Thoracic aorta (tissue), 2 donors: ENCODE measurements at places on chromosomes 6 and 20.
A peak's percentile ranks its signal among the peaks of the same experiment; 100 is the strongest.

DNA sequence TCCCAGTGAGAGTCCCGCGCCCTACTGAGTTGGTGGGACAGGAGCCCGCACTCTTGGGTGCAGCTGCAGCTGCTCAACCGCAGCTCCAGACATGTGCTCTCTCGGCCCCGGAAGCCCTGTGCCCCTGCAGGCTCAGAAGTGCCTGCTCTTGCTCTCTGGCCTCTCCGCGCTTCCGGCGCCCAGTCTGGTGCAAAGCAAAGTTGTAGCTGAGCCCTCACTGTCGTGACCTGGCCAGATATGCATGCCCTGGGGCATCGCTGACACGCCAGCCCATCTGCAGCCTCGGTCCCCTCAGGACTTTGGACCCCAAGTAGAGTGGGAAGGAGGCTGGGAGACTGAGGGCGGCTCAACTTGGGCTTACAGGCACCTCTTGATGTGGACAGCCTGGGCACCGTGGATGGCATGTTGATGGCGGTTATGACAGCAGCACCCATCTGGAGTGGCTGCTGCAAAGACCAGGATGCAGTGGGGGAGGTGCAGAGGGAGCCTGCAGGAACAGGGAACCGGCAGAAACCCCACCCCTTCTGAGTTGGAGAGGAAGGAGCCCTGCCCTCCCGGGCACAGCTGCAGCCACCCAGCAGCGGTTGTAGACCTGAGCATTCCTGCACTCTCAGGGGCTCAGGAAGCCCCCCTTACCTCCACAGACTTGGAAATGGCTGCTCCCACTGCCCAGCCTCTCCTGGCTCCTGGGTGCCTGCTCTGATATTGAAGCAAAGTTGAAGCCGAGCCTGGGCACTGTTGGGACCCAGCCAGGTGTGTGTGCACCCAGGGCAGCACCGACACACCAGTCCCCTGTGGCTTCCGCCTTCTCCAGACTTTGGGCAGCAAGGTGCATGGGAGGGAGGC is 462.6 kb downstream of the TBC1D32 start:
- no peak for DNase-seq
- H3K4me1 ChIP-seq = no peaks in the 10 kb centered on the region
- no peaks in the 10 kb centered on the region for H3K36me3 ChIP-seq
- H3K27ac ChIP-seq = no peak overlapping the region

DNA sequence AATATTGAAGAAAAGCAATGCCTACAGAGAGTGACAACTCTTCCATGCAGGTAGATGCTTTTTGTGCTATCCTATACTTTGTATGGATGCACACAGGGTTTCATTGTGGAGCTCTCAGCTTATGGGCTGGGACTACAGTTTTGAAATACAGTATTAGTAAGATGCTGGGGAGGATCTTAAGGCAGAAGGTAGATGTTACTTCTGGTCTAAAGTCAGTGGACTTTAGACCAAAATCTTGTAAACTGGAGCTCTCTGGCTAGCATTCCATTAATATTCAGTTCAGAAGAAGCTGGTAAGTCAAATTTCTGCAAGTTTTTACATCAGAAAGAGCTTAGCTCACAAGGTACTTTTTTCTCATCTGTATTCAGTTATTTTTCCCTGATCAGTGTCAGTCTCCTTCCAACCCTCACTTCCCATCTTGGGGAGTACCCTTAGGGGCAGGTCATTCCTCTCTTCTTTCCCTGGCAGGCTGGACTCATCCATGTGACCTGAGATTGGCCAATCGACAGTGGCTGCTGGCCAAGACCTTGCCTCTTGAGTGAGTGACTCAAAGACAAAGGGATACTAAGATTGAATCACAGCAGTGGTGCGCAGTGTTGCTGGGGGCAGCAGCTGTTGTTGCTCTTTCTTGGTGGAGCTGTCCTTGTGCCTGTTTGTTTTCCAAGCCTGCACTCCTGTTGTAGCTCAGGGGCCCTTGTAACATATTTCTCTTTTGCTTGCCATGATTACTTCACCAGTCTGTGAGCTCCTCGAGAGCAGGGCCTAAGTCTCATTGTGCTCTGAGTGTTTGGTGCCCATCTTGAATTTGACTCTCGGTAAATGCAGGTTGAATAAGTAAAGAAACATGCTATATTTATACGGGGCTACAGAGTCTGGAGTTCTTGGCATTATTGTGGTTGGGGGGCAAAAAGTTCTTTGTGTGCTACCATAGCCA is 2.8 kb upstream of the PHF20 start:
- no peak overlapping the region for H3K4me3 ChIP-seq
- peak; percentile 92 for DNase-seq
- no peaks in the 10 kb centered on the region for H3K27me3 ChIP-seq
- peak overlapping the region; percentile 75 for H3K27ac ChIP-seq
- H3K4me1 ChIP-seq = peaks cover 22% of the 10 kb centered on the region

DNA sequence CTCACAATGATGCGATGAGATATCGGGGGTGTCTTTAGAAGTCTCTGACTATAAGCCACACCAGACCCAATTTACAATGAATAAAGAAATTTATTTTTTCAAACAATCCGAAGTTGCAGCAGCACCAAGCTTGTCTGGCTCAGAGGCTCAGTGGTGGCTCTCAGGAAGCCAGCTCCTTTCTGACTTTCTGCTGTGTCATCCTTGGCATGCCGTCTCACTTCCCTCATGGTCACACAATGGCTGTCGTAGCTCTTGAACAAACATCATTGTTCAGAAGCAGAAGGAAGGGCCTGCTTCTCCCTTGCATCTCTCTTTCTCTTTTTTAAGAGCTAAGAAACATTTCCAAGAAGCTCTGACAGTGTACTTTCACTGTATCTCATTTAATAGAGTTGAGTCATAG is 299.0 kb downstream of the DOK5 start:
- H3K4me1 ChIP-seq = no peaks in the 10 kb centered on the region
- no peaks in the 10 kb centered on the region for H3K27me3 ChIP-seq
- no peak for DNase-seq
- no peaks in the 10 kb centered on the region for H3K36me3 ChIP-seq

- H3K27me3 ChIP-seq = no peaks in the 10 kb centered on the region
- H3K4me1 ChIP-seq = peaks cover 24% of the 10 kb centered on the region
- H3K4me3 ChIP-seq = peak overlapping the region; percentile 85
- no peaks in the 10 kb centered on the region for H3K36me3 ChIP-seq
- peak overlapping the region; percentile 63 for H3K27ac ChIP-seq
These were observed 1.1 kb upstream of the PREX1 start for GRCh38 chr20:48828734-48829460.

DNA sequence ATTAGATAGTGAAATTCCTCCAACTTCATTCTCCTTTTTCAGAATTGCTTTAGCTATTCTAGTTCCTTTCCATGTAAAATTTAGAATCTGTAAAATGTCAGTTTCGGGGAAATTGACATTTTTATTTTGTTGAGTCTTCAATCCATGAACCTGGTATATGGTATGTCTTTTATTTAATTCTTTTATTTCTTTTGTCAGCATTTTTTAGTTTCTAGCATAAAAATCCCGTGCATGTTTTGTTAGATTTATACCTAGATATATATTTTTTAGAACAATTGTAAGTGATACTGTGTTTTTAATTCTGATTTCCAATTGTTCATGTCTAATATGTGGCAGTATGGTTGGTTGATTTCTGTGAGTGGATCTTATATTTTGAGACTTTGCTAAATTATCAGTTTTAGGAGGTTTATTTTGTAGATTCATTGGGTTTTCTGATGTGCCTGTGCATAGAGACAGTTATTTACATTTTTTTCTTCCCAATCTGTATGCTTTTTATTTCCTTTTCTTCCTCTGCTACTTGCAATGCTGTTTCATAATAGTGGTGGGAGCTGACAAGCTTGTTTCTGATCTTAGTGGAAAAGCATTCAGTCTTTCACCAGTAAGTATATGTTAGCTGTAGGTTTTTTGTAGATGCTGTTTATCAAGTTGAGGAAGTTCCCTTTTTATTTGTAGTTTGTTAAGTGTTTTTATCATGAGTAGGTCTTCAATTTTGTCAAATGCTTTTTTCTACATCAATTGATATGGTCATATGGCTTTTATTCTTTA is 13.7 kb downstream of the TAB2 start:
- no peaks in the 10 kb centered on the region for H3K27me3 ChIP-seq
- H3K36me3 ChIP-seq = no peaks in the 10 kb centered on the region
- DNase-seq = no peak

GRCh38 chr20:48817367-48818030 is 10.3 kb downstream of the PREX1 start:
- H3K27ac ChIP-seq = no peak overlapping the region
- no peak for DNase-seq
- no peak overlapping the region for H3K4me3 ChIP-seq
- no peaks in the 10 kb centered on the region for H3K36me3 ChIP-seq
- H3K4me1 ChIP-seq = peaks cover 48% of the 10 kb centered on the region

GRCh38 chr20:10714236-10714975 is 40.6 kb upstream of the JAG1 start:
- H3K27ac ChIP-seq = no peak overlapping the region
- H3K4me3 ChIP-seq = no peak overlapping the region
- peaks cover 30% of the 10 kb centered on the region for H3K4me1 ChIP-seq
- no peaks in the 10 kb centered on the region for H3K36me3 ChIP-seq
- DNase-seq = no peak

- DNase-seq = peak; percentile 50
- peaks cover 20% of the 10 kb centered on the region for H3K36me3 ChIP-seq
- H3K4me1 ChIP-seq = peaks cover 25% of the 10 kb centered on the region
- no peaks in the 10 kb centered on the region for H3K27me3 ChIP-seq
- H3K4me3 ChIP-seq = peak overlapping the region; percentile 94
These were observed 45.6 kb downstream of the LRRN4 start for GRCh38 chr20:6008254-6008653.

DNA sequence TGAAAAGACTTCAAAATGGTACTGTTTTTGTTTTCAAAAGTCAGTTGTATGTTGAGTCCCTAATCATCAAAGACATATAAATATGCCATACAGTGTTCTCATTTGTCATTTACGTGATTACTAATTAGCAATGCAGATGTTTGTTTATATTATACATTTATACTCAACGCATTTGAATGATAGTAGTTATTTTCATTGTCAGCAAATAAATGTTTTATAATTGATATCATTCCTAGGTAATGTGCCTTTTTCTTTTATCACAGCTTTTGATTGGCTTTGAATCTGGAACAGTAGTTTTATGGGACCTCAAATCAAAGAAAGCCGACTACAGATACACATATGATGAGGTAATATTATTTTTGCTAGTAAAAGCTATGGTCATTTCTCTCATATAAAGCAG is 62.6 kb downstream of the STXBP5 start:
- no peaks in the 10 kb centered on the region for H3K27me3 ChIP-seq
- DNase-seq = no peak
- H3K36me3 ChIP-seq = peaks cover 9% of the 10 kb centered on the region
- H3K4me1 ChIP-seq = no peaks in the 10 kb centered on the region
- H3K27ac ChIP-seq = no peak overlapping the region
- no peak overlapping the region for H3K4me3 ChIP-seq

- no peaks in the 10 kb centered on the region for H3K36me3 ChIP-seq
- no peaks in the 10 kb centered on the region for H3K27me3 ChIP-seq
- H3K4me1 ChIP-seq = no peaks in the 10 kb centered on the region
- H3K4me3 ChIP-seq = no peak overlapping the region
- DNase-seq = no peak
These were observed 39.1 kb upstream of the FOXO3 start for GRCh38 chr6:108521616-108522107.

GRCh38 chr6:141580988-141581552 is 551.7 kb upstream of the GJE1 start:
- no peak overlapping the region for H3K27ac ChIP-seq
- no peaks in the 10 kb centered on the region for H3K27me3 ChIP-seq
- no peak for DNase-seq

GRCh38 chr6:73710470-73710869 is 14.5 kb downstream of the CD109 start:
- no peak overlapping the region for H3K4me3 ChIP-seq
- DNase-seq = no peak
- no peak overlapping the region for H3K27ac ChIP-seq
- H3K27me3 ChIP-seq = no peaks in the 10 kb centered on the region

GRCh38 chr6:16955899-16956298 is 146.0 kb upstream of the STMND1 start:
- H3K27ac ChIP-seq = no peak overlapping the region
- no peaks in the 10 kb centered on the region for H3K27me3 ChIP-seq

DNA sequence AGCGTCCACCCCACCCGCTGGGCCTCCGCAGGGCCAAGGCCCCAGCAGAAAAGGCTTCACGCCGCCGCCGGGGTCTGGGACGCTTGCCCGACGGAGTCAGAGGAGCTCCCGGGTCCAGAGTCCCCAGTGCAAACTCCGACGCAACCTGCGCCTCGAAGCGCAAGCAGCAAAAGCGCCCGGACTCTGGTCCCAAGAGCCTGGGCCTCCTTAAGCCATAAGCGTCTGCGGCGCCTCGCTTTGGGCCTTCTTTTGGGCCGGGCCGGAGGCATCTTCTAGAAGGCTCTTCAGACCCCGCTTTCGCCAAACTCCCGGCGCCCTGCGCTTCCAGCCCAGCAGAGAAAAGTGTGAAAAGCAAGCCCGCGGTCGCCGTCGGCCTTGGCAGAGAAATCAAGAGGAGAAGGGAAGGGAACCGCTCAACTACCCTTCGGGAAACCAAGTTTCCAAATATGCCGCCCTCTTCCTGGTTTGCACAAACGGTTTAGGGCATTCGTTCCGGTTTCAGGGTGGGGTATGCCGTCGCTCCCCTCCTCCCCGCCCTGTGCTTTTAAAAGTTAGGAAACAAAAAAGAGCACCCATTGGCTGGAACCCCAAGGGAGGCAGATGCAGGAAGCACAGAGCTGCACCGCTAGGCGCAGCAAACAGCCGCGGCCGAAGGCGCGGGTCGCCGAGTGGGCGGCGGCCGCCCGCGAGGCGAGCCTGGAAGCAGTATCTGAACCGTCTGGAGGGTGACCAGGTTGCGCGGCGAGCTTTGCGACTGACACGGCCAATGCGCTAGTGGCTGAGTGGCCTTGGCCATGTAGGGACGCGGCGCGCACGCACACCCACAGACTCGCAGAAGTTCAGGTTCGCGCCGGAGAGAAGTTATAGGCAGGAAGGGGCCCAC is 1.2 kb downstream of the TBX18 start:
- H3K4me3 ChIP-seq = peak overlapping the region; percentile 96
- peak overlapping the region; percentile 99 for H3K27ac ChIP-seq
- H3K4me1 ChIP-seq = peaks cover 3% of the 10 kb centered on the region
- H3K36me3 ChIP-seq = no peaks in the 10 kb centered on the region
- no peaks in the 10 kb centered on the region for H3K27me3 ChIP-seq

GRCh38 chr6:132136981-132137380 is 185.8 kb upstream of the CCN2 start:
- peaks cover 10% of the 10 kb centered on the region for H3K4me1 ChIP-seq
- no peaks in the 10 kb centered on the region for H3K27me3 ChIP-seq
- H3K4me3 ChIP-seq = no peak overlapping the region
- no peak overlapping the region for H3K27ac ChIP-seq

GRCh38 chr6:12150812-12151432 is 138.8 kb downstream of the HIVEP1 start:
- H3K27me3 ChIP-seq = no peaks in the 10 kb centered on the region
- H3K4me1 ChIP-seq = peaks cover 6% of the 10 kb centered on the region
- DNase-seq = no peak
- no peaks in the 10 kb centered on the region for H3K36me3 ChIP-seq
- H3K27ac ChIP-seq = no peak overlapping the region
- H3K4me3 ChIP-seq = no peak overlapping the region
